ENCODE measurements at places on chromosomes 2 and 18.

DNA sequence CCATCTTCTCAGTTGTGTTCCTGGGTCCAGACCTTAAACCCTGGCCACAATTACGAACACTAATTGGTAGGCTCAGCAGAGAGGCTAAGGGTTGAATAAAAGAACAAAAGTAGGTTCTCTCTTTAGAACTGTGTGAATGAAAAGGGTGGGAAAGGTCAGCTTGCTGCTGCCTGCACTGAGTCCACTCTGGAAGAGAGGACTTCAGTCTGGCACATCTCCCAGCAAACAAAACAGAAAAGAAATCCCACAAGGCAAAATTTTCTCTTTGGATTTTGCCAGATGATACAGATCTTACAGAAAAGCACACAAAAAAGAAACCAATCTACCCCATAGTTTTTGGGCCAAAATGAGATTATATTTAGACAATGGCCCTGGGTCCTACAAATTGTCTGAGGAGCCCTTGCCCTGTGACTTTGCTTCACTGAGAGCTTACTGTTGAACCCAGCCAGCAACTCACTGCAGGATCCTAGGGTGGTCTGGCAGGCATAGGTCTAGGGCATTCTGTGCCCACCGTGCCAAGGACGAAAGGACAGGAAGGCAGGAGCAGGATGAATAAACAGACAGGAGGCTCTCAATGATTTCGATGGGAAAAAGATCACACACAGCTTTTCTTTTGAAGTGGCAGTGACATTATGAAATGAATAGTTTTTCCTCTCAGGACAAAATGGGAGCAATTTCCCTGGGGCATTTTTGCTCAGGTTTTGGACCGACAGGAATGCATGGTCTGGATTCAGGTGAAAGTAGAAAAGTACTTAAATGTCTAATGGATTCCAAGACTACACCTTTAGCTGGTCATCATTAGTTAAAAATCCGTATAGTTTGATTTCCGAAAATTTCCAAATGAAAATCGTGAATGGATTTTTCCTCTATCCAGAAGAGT lies 68.4 kb upstream of the STAM2 start:
- no peak for DNase-seq

GRCh38 chr2:18180912-18181311 lies 302.4 kb downstream of the KCNS3 start:
- no peak for DNase-seq

- DNase-seq, result no peak
These were observed 36.8 kb upstream of the UNC80 start for GRCh38 chr2:209734805-209735204.

DNA sequence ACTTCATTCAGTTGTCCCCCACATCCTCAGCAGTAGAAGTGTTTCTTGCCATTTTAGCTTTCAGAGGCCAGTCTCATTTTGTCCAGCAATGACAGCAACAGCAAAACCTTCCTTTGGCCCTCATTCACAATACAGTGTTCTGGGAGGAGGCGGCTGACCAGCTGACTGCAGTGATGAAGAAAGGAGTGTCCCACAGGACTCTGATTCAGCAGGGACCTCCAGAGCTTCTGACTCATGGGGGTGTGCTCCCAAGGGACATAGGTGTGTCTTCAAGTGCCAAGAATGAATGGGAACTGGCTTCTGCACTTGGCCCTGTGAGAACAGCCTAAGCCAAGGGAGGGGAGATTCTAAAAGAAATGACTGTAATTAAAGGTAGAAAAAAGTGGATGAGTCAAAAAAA lies 147.0 kb upstream of the PELI1 start:
- DNase-seq, result no peak

- DNase-seq, result no peak
These were observed 29.6 kb upstream of the ALPP start for GRCh38 chr2:232348936-232349335.

DNA sequence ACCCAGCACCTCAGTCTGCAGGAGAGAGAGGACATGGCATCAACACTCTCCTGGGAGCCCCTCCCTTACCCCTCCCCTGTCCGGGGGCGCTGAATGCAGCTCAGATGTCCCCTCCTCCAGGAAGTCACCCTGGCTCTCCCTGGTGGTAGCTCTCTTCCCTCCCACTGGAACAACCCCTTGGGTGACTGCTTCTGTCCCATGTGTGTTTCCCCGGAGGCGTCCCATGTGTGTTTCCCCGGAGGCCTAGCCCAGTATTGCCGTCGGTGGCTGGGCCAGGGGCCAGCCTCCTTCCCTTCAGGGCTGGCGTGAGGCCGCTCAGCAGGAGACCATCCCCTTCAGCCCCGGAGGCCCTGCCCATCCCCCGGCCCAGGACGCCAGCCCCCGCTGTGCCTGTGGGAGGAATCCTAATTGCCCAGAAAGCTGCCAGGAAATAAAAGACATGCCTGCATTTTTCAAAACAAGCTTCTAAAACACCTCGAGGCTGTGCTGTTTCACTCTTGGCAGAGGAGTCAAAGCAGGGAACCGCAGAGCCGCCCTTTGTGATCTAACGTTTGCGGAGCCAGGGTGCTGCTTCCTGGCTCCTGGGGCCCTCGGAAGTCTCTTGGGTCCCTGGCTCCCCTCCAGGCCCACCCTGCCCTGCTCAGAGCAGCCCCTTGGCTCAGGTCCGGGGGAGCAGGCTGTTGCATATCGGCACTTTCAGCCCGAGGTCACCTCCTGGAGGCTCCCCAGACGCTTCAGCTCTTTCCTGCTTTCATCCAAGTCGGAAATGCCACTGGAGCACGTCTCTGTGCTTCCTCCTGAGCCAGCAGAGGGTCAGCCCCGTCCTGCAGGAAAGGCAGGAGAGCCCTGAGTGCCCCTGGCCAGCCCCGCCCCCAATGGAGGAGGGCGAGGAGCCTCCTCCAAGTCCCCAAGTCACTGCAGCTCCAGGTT lies 11.4 kb downstream of the SNED1 start:
- DNase-seq, result peak; percentile 87

- DNase-seq, result no peak
These were observed 9.0 kb upstream of the CNNM3 start for GRCh38 chr2:96807127-96807471.

- DNase-seq, result no peak
These were observed 22.8 kb upstream of the HES6 start for GRCh38 chr2:238262496-238263122.

GRCh38 chr2:176159663-176160250 lies 2.6 kb downstream of the HOXD3 start:
- no peak for DNase-seq

- DNase-seq, result no peak
These were observed 1.8 kb downstream of the HNMT start for GRCh38 chr2:137966043-137966442.

- DNase-seq, result no peak
These were observed 44.1 kb downstream of the EFR3B start for GRCh38 chr2:25085761-25086560.

DNA sequence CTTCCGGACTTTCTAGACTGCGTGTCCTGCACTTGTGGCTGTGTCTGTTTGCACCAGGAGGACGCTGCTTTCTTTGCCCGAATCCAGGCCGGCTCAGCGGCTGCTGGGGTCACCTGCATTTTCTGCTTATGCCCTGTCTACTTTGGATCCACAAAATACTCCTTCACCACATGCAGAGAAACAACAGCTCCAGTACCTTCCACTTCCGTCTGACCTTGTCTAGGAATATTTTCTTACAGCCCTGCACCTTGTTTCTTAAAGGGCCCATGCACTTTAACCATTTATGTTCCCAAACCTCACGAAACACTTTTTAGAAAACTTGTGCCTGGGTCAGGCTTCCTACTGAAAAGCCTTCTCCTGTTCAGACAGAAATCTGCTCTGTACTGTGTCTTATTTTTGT lies 129.4 kb upstream of the NCK2 start:
- no peak for DNase-seq

DNA sequence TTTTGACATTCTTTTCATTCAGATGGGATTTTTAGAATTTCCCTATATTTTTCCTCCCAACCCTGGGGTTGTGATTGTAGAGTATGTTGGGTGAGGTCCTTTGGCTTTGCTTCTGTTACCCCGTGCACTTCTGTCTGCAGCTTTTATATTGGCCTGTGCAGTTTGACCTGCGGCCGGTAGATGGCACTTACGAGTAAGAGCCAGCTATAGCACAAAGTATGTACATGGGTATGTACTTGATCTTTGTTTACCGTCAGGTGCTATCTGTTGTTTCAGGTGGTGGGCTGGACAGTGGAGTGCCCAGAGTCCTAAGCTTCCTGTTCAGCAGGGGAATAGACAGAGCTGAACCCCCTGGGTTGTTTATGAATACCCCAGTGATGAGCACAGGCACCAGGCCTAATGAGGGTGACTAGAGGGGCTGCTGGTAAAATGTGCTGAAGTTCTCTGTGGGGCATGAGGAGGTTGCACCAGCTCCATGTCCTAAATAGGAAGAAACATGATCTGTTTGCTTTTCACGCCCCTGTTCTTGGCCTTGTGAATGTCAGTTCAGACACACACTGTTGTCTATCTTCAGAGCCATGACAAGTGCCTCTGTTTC lies 58.9 kb upstream of the THUMPD2 start:
- peak; percentile 8 for DNase-seq

GRCh38 chr2:30778611-30779010 lies 28.6 kb downstream of the CAPN13 start:
- DNase-seq, result no peak

GRCh38 chr2:240392948-240393830 lies 42.3 kb upstream of the GPC1 start:
- DNase-seq, result no peak

Measured in astrocyte of the cerebellum (primary cell).